Activated naive CD4-positive, alpha-beta T cell treated with anti-CD3 and anti-CD28 coated beads, Interleukin-2, amount 50 U/mL, for 72 hours (primary cell): ENCODE measurements at places on chromosomes 16 and 17.

- no peak for DNase-seq
Measured at GRCh38 chr17:80935526-80935925, 56.1 kb upstream of the CHMP6 start.

- DNase-seq: no peak
Measured at GRCh38 chr16:26665166-26665939, 401.4 kb upstream of the C16orf82 start.

GRCh38 chr16:81551821-81552304 is 107.3 kb downstream of the CMIP start:
- DNase-seq: no peak

- no peak for DNase-seq
Measured at GRCh38 chr17:3401786-3402185, 3.6 kb upstream of the OR1E1 start.
